ENCODE measurements at places on chromosomes 3 and 15. TPM values are rescaled to one million over a fixed set of nuclear protein-coding genes. Genes with fewer than 3 reads are reported as not detected.

MTMR10 gene
- polyA plus RNA-seq, result 18.4 TPM

- H3K4me1 ChIP-seq, result no peaks in the 10 kb centered on the region
- H3K4me3 ChIP-seq, result no peak overlapping the region
- H3K27ac ChIP-seq, result no peak overlapping the region
- no peaks in the 10 kb centered on the region for H3K36me3 ChIP-seq
- DNase-seq, result no peak
Observed at GRCh38 chr3:182438398-182438797, 354.9 kb upstream of the ATP11B start.

CDHR4 gene
- polyA plus RNA-seq, result not detected

- H3K4me1 ChIP-seq, result no peaks in the 10 kb centered on the region
- no peak overlapping the region for H3K4me3 ChIP-seq
- no peak for DNase-seq
- no peaks in the 10 kb centered on the region for H3K36me3 ChIP-seq
- H3K27ac ChIP-seq, result no peak overlapping the region
Observed at GRCh38 chr15:60871731-60872130, 357.4 kb downstream of the RORA start.

DNA sequence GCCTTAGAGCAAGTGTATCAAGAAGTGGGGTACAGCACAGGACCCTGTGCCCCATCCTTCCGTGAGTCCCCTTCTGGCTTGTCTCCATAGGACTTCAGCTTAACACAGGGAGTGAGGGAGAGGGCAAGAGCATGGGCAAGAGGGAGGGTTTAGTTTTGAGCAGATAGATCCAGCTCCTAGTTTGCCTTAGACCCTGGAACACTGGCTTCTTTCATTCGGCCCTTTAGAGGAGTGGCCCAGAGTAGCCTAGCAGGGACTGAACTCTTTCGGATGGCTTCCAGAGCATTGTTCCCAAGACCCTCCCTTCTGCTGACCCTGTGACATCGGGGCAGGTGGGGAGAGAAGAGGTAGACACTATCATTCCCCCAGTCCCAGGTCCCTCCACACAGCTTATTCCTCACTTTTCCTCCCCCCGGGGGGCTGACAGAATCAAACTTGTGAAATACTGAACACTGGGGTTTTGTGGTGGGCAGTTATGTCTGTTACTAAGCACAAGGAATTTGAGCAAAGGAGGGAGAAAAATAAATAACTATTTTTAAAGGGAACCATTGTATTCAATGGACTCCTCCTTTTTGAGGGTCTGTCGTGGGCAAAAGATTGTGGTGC lies 289.6 kb upstream of the C2CD4B start:
- no peaks in the 10 kb centered on the region for H3K36me3 ChIP-seq
- no peak overlapping the region for H3K4me3 ChIP-seq
- DNase-seq, result no peak

- H3K36me3 ChIP-seq, result no peaks in the 10 kb centered on the region
- H3K4me1 ChIP-seq, result no peaks in the 10 kb centered on the region
- no peak overlapping the region for H3K27ac ChIP-seq
- no peak for DNase-seq
Observed at GRCh38 chr3:77319711-77320110, 279.8 kb downstream of the ROBO2 start.

DNA sequence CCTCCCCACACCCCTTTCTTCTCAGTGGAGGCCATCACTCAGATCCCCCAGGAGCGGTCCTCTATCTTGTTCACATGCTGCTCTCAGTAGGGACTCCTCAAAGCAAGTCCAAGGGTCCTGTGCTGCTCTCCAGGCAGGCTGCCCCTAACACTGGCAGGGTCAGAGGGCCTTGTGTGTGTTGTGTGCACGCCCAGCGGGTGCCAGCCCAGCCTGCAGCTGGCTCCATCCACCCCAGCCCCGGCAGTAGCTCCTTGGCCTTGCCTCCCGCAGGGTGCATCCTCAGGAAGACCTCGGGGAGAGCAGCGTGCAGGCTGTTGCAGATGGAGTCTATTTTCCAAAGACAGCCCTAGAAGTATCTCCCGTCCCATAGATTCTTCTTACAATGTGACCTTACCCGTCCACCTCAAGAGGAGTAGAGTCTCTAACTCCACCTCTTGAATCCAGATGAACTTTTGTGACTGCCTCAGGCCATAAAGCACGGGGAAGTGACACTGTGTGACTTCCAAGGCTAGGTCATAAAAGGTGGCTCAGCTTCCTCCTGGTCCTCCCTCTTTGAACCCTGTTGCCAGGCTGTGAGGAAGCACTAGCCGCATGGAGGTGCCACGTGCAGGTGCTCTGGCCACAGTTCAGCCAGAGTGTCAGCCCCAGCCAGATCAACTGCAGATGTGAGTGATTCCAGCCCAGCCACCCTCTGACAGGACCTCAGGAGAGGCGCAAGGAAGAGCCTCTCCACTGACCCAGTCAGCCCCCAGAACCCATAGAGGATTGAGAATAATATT lies 531.6 kb downstream of the SHQ1 start:
- H3K27me3 ChIP-seq, result no peaks in the 10 kb centered on the region
- DNase-seq, result no peak
- H3K4me1 ChIP-seq, result peaks cover 33% of the 10 kb centered on the region
